ENCODE measurements at places on chromosomes 1 and 21. TPM values are rescaled to one million over a fixed set of nuclear protein-coding genes. Genes with fewer than 3 reads are reported as not detected.

- DNase-seq = no peak
Measured at GRCh38 chr1:176466514-176466913, 3.5 kb downstream of the PAPPA2 start.

DNA sequence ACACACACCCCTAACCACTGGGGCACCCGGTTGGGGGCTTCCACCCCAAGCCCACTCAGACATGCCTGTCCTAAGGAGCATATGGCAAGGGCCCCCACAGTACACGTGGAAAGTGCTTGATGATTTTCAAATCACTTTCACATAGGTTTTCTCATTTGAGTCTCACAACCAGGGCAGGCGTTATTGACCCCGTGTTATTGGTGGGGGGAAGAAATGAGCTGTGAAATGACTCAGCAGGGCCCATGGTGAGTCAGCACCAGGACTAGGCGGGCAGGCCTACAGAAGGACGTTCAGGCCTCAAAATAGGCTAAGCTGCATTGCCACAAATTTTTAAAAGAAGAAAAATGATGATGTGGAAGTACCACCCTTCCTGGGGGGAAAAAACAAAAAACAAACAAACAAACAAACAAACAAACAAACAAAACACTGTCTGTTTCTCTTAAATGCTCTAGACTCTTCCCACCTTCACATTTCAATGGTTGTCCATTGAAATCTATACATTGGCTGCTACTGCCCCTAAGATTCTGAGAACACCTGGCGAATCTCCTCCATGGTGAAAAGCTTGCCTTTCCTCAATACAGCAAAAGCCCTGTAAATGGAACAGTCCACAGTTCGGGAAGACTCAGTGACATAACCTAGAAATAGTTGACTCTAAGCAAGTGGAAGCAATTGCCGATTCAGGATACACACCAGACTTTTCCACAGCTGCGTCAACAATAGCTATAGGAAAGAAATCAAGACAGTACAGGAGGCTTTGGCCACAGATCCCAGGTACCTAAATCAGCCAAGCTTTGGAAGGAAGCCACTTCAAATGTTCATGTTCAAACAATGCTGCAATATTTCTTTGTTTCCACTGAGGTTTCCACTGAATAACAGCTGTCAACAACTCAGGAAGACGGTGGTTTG, 234.7 kb downstream of the TOMM20 start:
- no peak for DNase-seq

DNA sequence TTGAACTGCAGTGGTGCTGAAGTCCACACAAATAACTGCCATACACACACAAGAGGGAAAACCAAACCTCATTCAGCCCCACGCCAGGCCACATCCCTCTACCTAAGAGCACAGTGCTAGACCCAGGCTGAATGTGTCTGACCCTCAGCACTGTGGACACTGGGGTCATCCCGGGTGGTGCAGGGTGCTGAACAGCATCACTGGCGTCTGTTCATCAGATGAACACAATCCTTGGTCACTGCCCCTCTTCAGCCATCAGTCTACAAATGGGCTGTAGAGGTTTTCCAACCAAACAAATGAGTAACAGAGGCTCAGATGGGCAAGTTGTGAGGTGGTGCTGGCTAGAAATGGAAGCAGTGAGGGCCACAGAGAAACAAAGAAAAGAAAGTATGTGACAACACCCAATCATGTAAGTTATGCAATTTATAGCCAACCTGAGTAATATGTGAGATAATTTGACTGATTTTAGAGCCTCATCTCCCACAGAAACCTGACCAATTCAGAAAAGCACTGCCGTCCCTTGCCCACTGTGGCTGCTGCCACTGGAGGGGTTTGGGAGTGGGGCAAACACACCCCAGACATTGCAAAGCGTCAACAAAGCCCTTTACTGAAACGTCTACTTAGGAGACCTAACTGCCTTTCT, 27.9 kb downstream of the GNB1 start:
- DNase-seq = no peak

DNA sequence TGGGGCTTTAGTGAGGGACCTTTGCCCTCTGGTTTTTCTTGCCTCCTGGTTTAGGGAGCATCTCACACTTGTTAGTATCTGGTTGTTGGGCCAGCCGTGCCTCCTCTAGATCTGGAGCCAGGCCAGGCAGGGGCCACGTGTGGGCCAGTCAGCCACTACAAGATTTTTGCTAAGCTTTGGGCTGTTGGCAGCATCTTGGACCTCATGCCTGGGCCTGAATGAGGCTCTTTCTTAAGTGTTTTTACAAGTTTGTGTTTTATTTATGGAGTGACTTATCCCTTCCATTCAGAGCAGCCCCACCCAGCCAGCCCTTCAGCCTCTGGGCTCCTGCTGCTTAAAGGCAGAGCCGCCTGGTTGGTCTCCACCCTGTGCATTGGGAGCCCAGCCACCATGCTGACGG, 1.6 kb upstream of the SH3BGRL3 start:
- no peak for DNase-seq

- no peak for DNase-seq
Measured at GRCh38 chr1:24596401-24596880, 40.6 kb downstream of the NCMAP start.

- DNase-seq = no peak
Measured at GRCh38 chr1:159011751-159012150, 2.0 kb downstream of the IFI16 start.

GRCh38 chr1:161989786-161990185, 33.9 kb downstream of the OLFML2B start:
- peak; percentile 1 for DNase-seq

- DNase-seq = no peak
Measured at GRCh38 chr1:87501738-87502137, 173.1 kb downstream of the LMO4 start.

GRCh38 chr1:28915031-28915895, 894 bp downstream of the EPB41 start:
- no peak for DNase-seq

DNA sequence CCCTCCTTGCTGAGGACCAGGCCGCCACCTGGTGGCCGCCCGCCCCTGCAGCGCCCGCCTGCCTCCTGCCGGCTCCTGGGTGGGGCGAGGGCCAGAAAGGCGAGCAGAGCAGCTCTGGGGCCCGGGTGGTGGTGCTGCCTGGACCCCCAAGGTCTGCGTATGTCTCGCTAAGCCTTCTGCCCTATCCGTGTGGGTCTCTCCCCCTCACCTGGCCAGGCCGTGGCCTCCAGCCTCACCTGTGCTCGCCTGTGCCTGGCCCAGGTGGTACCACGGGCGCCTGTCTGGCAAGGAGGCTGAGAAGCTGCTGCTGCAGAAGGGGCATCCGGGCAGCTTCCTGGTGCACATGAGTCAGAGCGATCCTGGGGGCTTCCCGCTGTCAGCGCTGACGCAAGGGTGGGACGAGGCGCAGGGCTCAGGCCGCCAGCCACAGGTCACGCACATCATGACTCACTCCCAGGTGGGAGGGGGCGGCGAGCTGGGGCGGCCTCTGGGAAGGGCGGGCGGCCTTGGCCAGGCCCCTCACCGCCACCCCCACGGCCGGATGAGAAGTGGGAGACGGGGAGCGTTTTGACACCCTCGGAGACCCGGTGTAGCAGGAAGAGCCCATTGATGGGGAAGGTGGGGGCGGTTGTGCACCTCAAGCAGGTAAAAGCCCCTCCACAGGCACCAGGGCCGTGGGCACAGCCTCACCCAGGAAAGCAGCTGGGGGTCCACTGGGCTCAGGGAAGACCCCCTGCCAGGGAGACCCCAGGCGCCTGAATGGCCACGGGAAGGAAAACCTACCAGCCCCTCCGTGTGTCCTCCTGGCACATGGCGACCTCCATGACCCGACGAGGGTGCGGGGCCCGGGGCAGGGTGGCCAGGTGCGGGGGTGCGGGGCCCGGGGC, 9.9 kb downstream of the RNF223 start:
- peak; percentile 84 for DNase-seq

Gene PROX1
- total RNA-seq = 14.1 TPM

Gene ATP8B2
- total RNA-seq = 35.2 TPM

Gene PRDM16
- total RNA-seq = 21.0 TPM

Gene GLIS1
- 0.14 TPM for total RNA-seq

Gene CACNA1S
- 0.55 TPM for total RNA-seq

Gene TMEM54
- total RNA-seq = 41.9 TPM
